Non-pigmented ciliary epithelial cell (primary cell): ENCODE measurements at places on chromosomes 2 and 18.

GRCh38 chr18:37332628-37333420, 232.8 kb downstream of the CELF4 start:
- no peak for DNase-seq

- DNase-seq = no peak
These were observed 1380.6 kb downstream of the DSC3 start for GRCh38 chr18:29661924-29662323.

DNA sequence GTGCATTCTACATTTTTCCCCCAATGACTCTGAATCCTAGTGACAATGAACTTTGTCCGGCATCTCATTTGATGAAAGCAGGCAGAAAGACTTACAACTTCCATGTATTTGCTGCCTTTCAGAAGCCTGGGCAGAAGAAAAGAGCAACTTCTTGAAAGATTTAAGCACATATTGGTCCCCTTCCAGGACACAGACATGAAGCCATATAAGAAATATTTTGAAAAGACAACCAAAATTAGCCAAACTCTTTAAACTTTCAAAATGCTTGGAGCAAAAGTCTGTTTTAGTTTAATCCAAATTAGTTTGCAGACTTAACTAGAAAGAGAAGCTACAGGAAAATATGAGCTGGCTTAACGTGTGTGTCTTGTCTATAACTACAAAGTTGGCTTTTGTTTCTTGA, 492.5 kb downstream of the NR4A2 start:
- DNase-seq = no peak

GRCh38 chr2:222993920-222994650, 57.9 kb upstream of the KCNE4 start:
- DNase-seq = peak; percentile 45

DNA sequence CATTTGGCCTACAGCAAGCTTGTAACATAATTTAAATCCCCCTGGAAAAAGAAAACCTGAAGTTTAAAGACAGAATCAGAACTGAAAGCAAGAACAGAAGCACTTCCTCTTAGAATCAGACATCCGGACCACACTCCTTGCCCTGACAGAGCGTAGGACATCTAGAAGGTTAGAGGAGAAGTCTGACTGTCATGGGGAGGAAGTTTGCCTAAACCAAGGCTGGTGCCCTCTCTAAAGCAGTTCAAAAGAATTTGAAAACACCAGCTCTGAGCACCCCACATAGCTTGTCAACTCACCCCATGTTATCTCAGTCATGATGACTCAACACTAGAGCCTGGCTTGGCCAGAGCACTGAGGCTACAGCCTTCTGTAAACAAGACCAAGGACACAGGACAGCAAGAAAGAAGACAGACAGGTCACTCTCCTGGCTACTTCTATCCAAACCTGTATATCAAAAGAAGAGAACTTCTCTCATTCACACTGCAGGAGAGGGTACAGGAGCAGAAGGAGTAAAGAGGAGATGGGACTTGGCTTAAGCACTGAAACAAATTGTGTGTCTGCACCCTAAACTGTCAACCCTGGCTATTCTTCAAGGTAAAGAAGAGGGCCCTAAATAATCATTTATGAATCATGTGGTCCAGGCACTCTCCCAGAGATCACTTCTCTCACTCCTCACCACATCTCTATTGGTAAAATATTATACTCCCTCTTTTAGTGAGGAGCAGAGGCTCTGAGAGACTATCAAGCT, 198.6 kb downstream of the MEMO1 start:
- no peak for DNase-seq

DNA sequence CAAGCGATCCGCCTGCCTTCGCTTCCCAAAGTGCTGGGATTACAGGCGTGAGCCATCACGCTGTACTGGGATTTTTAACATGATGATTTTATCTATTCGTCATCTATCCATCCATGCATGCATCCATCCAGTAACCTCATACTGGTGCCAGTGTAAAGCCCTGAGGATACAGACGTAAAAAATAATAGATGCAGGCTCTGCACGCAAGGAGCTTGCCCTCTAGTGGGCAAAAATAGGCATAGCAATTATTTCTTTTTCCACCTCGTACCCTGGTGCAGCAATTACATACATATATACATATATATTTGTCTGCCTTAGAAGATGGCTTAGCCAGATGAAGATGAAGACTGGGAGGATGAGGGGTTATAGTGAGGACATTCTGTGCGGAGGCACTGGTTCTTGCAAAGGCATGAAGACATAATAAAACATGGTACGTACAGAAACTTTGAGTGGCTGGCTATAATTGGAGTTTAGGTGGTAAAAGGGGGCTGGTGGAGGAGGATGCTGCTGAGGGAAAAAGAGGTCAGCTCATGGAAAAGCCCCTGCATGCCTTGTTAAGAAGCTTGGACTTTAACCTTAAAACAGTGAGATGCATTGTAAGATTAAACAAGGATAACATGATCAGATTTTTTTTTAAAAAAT, 19.6 kb upstream of the RPIA start:
- DNase-seq = no peak

DNA sequence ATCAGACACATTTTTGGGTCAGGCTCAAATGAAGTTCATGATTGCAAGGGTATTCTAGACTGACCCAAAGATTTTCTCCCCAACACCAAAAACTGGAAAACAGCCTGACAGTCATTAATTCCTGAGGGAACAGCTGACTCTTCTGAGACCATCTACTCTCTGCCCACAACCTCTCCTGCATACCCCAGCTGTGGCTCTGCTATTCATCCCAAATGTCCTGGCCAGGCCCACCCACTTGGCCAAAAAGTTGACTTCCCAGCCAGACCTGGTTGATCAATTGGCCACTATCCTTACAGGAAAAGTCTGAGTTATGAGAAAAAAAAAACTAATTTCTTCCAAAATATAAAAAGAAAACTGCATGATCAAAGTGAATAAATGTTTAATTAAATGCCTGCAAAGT, 103.8 kb upstream of the ST3GAL5 start:
- DNase-seq = no peak

- DNase-seq = peak; percentile 55
These were observed 85.9 kb upstream of the CCBE1 start for GRCh38 chr18:59783138-59783537.

DNA sequence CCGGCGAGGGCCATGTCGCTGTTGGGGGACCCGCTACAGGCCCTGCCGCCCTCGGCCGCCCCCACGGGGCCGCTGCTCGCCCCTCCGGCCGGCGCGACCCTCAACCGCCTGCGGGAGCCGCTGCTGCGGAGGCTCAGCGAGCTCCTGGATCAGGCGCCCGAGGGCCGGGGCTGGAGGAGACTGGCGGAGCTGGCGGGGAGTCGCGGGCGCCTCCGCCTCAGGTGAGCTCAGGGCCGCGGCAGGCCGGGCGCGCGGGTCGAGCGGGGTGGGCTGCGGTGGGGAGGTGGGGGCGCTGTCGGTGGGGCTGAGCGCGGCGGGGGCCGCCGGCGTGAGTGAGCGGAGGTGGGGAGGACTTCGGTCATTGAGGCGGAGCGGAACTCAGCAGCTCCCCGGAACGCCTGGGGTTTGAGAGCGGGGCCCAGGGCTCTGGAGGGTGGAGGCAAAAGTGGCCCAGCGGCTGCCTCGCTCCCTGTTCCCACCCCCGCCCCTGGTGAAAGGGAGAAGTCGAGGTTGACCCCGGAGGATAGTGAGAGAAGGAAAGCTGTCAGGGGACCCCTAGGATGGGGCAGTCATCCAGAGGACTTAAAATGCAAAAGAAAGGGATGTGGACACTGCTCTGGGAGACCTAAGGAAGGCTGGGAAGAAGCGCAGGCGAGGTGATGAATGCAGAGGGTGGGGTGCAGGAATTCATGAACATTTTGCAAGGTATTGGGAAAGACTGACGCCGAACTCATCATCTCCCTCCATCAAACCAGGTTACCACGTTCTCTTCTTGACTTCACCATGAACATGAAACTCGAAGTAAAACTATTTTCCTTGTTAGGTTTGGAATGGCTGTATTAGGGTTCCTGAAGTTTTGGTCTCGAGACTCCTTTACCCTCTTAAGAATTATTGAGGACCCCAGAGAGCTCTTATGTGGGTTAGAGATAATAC, 633 bp downstream of the MALT1 start:
- no peak for DNase-seq

- no peak for DNase-seq
These were observed 22.3 kb upstream of the ATP5MC3 start for GRCh38 chr2:175203621-175204496.

DNA sequence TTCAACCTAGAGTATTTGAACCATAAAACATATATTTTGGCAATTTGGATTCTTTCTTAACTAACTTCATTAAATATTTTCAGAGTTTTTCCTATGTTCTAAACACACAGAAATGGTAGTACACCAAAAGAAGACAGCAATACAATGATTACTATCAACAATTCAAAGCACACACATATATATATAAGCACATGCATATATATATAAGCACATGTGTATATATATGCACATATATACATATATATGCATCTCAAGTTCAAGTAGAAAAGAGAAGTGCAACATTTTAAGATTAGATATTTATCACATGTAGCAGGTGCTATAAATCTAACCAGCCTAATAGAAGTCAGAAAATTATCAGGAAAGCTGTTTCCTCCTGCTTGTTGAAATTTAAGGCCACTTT, 320.9 kb upstream of the FSIP2 start:
- no peak for DNase-seq
